Erythroblast (primary cell): ENCODE measurements at places on chromosomes 3 and 15.
A peak's percentile ranks its signal among the peaks of the same experiment; 100 is the strongest.

GRCh38 chr3:138445236-138445635 is 10.8 kb downstream of the ESYT3 start:
- DNase-seq, result no peak

GRCh38 chr3:29853841-29854397 is 573.0 kb downstream of the RBMS3 start:
- DNase-seq, result no peak

DNA sequence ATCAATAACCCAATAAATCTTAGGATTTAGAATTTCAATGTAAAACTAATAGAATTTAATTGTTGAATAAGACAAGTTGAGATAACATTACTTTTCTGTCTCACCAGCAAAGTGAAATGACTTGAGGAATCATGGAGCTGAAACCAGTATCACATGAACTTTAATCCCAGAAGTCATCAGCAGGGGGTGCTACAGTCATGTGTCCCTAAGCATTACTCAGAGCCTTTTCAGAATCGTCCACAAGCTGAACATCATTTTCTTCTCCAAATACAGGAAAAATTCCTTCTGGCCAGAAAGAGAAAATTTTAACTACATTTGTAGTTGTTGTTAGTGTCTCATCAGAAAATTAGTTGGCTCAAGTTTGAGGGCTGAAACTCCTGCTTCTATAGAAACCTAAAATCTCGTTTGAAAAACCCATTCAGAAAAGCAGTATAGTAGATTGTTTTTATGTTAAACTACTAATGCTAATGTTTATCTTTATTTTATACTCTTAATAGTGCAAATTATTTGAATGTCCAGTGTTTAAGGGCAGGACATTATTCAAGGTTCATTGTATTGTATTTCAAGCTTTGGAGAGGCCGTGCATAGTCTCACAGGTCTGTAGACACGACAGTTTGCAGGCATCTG is 384.1 kb downstream of the PLOD2 start:
- peak; percentile 55 for DNase-seq

DNA sequence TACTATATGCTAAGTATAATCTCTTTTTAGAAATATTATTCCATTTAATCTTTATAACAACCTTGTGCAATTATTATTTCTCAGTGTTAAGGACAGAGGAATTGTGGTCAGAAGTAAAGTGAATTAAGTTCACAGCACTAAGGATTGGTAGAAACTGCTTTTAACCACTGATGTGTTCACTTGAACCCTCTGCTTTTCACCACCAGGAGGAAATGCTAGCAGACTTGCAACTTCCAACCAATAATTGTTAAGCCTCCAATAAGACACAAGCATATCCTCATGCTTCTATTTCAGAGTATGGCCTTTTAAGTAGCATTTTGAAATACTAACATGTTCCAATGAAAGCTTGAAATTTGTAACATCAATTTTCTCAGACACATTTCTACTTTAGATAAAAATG is 527.4 kb downstream of the SI start:
- DNase-seq, result no peak

DNA sequence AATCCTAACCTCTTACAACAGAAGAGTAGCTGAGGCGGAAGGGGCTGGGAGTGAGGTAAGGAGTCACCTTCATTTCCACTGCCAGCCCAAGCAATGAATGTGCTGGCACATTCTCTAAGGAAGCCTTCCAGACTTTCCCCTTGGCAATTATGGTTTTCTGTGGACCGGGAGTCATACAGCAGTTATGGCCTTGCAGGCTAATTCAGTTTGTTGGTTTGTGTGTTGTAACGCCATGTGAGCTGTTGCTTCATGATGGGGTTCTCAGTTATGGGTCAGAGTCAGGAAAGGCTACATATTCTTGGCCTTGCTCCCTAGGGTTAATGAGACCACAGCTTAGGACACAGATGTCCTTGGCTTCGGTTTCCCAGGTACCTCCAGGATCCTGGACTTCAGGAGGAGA is 137.0 kb downstream of the ADAMTS17 start:
- no peak for DNase-seq
